ENCODE measurements at places on chromosomes 2 and 18. TPM values are rescaled to one million over a fixed set of nuclear protein-coding genes. Genes with fewer than 3 reads are reported as not detected.
A peak's percentile ranks its signal among the peaks of the same experiment; 100 is the strongest.

GRCh38 chr2:217743966-217744761 is 258.6 kb downstream of the TNS1 start:
- peak; percentile 77 for DNase-seq
- H3K36me3 ChIP-seq, result no peaks in the 10 kb centered on the region
- no peak overlapping the region for H3K4me3 ChIP-seq
- H3K4me1 ChIP-seq, result no peaks in the 10 kb centered on the region
- no peak overlapping the region for H3K27ac ChIP-seq
- no peaks in the 10 kb centered on the region for H3K27me3 ChIP-seq

Gene SCN2A
- total RNA-seq, result not detected

Gene RSAD2
- total RNA-seq, result 3.0 TPM

GRCh38 chr2:74925361-74925786 is 33.1 kb upstream of the POLE4 start:
- no peak overlapping the region for H3K27ac ChIP-seq
- no peak for DNase-seq
- H3K4me1 ChIP-seq, result no peaks in the 10 kb centered on the region
- no peaks in the 10 kb centered on the region for H3K27me3 ChIP-seq
- H3K4me3 ChIP-seq, result no peak overlapping the region

- H3K4me1 ChIP-seq, result no peaks in the 10 kb centered on the region
- H3K36me3 ChIP-seq, result no peaks in the 10 kb centered on the region
- no peaks in the 10 kb centered on the region for H3K27me3 ChIP-seq
- no peak overlapping the region for H3K27ac ChIP-seq
- no peak overlapping the region for H3K4me3 ChIP-seq
- no peak for DNase-seq
Measured at GRCh38 chr18:23805898-23806297, 116.6 kb downstream of the LAMA3 start.

DNA sequence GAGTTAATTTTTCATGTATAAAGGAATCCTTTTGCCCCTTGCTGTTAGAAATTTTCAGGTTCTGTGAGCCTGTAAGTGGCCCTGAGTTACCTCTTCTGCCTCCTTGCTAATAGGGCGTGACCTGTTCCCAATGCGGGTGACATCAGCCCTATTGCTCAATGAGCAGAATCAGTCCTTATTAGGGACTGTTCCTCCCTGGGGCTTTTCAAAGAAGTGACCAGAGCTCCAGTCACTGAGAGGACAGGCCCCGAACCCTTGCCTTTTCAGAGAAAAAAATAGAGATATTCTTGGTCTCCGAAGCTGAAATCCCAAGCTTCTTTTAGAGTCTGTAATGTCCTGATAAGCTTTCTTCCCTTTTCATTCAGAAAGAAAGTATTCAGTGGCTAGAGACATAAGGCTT is 8.2 kb upstream of the APOB start:
- no peak overlapping the region for H3K27ac ChIP-seq
- H3K4me1 ChIP-seq, result no peaks in the 10 kb centered on the region
- no peak for DNase-seq
- no peak overlapping the region for H3K4me3 ChIP-seq
- H3K36me3 ChIP-seq, result no peaks in the 10 kb centered on the region
- no peaks in the 10 kb centered on the region for H3K27me3 ChIP-seq

DNA sequence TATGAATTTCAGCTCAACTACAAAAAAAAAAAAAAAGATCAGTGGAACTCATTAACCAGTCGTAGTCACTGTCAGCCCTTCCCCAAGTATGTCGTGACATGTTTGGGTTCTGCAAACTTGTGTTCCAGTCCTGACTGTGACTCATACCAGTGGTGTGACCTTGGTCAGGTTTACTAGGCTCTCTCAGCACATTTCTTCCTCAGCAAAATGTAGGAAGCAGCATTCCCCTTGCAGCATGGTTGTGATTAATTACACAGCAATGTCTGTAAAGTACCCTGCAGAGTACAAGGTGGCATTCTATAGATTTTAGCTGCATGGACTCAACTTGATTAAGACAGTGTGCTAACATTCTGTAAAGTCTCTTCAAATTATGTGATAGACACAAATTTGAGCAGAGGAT is 156.9 kb downstream of the LAMA1 start:
- H3K27me3 ChIP-seq, result no peaks in the 10 kb centered on the region
- no peaks in the 10 kb centered on the region for H3K4me1 ChIP-seq
- H3K4me3 ChIP-seq, result no peak overlapping the region
- no peak for DNase-seq
- H3K36me3 ChIP-seq, result no peaks in the 10 kb centered on the region

DNA sequence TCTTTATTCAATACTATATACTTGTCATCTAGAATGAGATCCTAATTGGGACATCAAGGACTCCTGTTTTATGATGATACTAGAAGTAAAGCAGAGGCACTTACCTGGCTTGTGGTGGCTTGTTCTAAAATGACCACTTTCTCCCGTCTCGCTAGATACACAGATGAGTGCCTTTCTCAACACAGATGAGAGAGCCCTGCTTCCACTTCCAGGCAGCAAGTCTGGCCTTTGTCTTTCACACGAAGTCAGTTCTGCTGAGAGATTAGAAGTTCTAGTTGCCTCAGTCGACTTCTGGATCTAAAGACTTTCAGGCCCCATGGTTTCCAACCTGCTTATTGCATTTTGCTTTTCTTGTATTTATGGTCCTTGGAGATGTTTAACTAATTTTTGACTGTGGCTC is 70.3 kb downstream of the PPP1R1C start:
- no peaks in the 10 kb centered on the region for H3K36me3 ChIP-seq
- DNase-seq, result no peak
- H3K4me1 ChIP-seq, result no peaks in the 10 kb centered on the region
- H3K27me3 ChIP-seq, result no peaks in the 10 kb centered on the region
- no peak overlapping the region for H3K27ac ChIP-seq

Gene MROH2A
- not detected for total RNA-seq

Gene SIX2
- 28.2 TPM for total RNA-seq

Measured in psoas muscle (tissue), 8 donors.